Ascending aorta (tissue), 2 donors: ENCODE measurements at places on chromosomes 3 and 15. TPM values are rescaled to one million over a fixed set of nuclear protein-coding genes. Genes with fewer than 3 reads are reported as not detected.

GRCh38 chr15:74257105-74257504, 21.0 kb downstream of the CCDC33 start:
- no peak for DNase-seq

DNA sequence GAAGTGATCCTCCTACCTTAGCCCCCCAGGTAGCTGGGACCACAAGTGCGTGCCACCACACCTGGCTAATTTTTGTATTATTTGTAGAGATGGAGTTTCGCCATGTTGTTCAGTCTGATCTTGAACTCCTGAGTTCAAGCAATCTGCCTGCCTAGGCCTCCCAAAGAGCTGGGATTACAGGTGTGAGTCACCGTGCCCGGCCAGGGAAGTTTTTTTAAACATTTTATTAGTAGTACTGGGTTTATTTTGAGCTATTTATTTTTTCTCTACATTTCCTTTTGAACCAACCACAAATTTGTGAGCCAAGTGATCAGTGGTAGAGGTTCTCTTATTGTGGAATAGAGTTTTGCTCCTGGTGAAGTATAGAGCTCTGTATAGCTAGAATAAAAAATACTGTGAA, 33.7 kb downstream of the ARMC8 start:
- DNase-seq = no peak

DNA sequence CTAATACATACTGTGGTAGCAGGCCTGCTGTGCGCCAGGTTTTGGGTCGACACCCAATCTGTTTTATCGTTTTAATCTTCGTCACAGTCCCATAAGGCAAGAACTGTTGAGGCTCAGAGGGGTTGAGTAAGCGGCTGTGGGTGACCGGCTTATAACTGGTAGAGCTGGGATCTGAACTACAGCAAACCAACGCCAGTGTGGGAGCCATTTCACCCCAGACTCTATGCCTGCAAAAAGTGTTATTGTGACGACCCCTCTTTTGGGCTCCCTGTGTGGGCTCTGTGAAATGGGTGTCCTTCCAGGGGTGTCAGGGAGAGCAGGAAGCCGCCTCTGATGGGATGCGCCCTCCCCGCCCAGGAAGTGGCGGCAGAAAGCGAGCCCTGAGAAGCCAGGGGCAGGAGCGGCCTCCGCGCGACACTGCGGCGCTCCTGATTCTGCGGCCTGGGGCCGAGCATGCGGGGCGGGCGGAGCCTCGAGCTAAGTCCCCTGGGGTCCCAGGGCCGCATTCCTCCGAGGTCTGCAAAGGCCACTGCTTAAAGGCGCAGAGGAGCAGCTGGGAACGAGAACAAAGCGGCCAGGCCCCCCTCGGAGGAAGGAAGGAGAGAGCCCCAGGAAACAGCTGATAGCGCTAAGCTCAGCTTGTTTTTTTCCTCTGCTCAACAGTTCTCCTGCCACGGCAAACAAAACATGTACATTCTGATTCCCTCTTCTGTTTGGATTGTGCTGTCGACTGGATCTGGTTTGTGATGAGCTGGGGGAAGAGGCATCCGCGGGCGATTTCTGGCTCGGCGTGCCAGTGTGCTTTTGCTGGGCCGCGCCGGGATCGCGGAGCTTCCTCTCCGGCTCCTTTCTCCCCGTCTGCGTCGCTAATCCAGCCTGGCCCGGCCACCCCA, 33.9 kb downstream of the GRK7 start:
- DNase-seq = peak; percentile 65

GRCh38 chr15:33022629-33023028, 171.9 kb downstream of the FMN1 start:
- no peak for DNase-seq

GRCh38 chr3:40843851-40844548, 319.2 kb downstream of the ZNF621 start:
- DNase-seq = no peak

DNA sequence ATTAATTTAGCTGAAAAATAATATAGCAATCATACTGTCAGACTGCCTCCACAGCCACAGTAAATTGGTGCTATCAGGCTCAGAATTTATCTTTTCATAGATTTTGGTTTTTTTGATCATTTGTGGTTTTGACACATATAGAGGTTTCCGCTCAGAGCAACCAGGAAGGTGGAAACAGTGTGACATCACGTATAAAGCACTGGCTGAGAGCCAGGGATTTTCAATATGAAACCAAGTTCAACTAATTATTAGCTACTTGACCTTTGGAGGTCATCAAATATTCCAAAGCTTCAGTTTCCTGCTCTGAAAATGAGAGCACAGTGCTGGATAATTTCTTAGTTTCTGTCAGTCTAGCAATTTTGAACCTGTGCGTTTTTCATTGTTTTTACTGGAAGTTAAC, 433.8 kb upstream of the SUCLG2 start:
- DNase-seq = no peak

- no peak for DNase-seq
Measured at GRCh38 chr3:37701734-37702433, 159.8 kb upstream of the CTDSPL start.

DNA sequence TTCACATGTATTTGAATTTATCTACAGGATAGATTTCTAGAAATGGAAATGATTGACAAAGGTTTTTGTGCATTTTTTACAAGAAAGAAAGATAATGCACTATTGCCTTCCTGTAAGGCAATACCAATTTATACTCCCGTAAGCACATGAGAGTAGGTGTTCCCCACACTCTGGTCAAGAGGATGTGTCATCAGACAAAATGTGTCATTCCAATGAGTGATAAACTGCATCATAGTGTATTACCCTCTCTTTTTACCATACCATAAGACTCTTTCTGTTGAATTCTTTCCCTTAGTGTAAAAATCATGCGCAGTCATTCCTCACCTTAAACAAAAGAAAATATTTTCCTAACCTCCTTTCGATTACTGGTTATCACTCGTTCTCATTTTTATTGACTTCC, 251.0 kb downstream of the ROBO1 start:
- DNase-seq = no peak

DNA sequence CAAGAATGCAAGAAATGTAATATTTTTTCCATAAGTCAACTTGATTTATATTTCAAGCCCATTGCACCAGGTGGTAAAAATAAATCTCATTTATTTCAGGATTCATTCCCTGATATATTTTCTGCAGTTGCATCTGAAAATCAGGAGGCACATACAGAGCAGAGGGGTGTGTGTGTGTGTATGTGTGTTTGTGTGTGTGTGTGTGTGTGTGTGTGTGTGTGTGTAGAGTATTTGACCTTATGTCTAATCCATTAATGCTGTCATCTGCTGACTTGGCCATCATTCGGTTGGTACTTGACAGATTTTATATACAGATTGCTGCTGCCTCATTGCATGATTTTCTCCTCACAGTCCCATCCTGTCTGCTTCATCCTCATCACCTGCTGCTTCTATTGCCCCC, 118.5 kb downstream of the SERPINI1 start:
- no peak for DNase-seq

GRCh38 chr3:182651461-182651860, 141.8 kb upstream of the ATP11B start:
- no peak for DNase-seq

DNA sequence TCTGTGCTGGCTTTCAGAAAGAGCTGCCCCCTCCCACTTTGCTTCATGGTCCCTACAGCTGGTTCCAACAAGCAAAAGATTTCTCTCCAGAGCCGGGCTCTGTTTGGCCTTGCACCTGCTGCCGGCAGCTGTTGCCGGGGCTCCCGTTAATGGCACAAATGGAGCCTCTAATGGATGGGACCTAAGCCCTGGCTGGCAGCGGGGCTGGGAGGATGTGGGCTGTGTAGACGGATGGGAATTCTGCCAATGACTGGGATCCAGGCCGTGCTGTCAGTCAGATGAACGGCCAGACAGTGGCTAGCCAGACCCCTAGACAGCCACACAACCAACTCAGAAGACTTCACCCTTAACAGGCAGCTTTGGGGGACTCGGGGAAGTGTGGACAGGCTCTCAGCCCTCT, 88.0 kb downstream of the RPLP1 start:
- DNase-seq = no peak

- no peak for DNase-seq
Measured at GRCh38 chr3:44913868-44914468, 39.6 kb downstream of the TGM4 start.

DNA sequence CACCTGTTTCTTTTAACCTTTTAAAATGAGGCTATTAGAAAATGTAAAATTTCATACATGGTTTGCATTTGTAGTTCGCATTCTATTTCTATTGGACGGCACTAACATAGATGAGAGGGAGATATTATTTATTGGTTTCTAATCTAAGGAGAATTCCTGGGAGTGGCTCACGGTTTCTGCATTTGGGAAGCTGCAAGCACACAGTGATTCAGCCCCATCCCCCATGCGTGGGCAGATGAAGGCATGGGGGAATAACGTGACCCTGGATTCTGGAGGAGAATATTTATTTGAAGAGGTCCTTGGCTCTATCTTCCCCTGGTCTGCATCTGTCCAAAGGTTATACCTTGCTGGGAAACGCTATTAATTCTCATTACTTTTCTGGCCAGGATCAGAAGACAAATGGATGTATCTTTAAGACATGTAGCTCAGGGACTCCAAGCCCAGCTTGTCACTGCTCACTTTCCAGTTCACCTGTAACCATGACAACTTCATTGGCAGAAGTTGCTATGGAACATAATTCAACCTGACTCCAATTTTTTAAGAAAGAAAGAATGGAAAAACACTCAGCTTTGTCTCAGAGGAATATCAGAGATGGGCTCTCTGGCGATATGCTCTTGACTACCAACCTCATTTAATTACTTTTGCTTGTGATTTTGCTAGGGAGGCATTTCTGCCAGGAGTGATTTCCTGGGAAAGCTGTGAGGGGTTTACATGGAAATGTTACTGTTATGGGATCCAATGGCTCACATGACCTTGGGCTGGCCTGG, 27.2 kb upstream of the POMGNT2 start:
- no peak for DNase-seq

DNA sequence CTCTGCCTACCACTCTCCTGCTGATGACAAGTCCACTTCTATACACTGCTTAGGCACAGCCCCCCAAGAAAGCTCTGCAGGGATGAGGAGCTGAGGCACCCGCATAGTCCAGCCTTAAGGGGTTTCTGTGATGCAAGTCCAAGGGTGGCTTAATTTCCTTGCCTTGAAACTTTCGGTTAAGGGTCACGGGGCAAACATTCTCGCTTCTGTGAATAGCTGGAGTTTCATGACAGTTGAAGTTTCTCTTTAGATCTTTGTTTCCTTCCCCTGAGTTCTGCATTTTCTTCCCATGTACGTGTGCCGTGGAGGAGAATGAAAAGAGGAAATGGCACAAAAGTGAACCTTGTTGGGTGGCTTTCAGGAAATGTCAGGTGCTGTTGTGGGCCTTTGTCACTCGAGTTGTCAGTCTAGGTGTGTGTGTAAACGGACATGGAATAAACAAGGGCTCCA, 7.0 kb downstream of the GPR160 start:
- no peak for DNase-seq

DNA sequence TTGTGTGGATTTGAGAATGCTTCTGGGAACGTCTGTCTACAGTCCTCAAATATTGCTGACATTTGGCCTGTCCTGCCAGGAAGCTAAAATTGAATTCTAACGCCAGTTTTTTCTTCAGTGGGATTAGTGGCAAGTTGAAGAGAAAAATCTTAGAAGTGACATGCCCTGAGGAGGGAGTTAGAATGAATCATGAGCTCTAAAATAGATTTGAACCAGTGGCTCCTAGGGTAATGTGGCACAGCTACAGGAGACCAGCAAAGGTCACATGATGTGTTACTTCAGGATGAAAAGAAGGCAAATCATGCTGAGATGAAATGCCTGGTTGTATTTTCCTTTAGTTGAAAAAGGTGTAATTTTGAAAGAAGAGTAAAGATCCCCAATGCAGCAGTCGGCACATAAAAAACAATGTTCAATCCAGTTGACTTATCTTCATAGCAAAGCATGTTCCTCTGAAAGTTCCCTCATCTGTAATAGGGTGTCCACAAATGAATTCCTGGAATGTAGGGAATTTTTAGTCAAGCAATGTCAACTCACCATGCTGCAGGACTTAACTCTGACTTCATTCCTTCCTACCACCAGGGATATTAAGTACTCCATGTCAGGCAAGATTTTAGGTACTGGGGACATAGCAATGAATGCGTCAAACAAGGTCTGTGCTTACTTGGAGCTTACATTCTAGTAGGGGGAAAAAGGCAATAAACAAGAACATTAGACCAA, 171.6 kb downstream of the CADPS start:
- no peak for DNase-seq

GRCh38 chr15:57820119-57820518, 113.6 kb downstream of the POLR2M start:
- DNase-seq = no peak

- DNase-seq = no peak
Measured at GRCh38 chr3:60839246-60839645, 412.0 kb downstream of the FHIT start.

- no peak for DNase-seq
Measured at GRCh38 chr3:20842594-20843436, 656.8 kb upstream of the SGO1 start.

DNA sequence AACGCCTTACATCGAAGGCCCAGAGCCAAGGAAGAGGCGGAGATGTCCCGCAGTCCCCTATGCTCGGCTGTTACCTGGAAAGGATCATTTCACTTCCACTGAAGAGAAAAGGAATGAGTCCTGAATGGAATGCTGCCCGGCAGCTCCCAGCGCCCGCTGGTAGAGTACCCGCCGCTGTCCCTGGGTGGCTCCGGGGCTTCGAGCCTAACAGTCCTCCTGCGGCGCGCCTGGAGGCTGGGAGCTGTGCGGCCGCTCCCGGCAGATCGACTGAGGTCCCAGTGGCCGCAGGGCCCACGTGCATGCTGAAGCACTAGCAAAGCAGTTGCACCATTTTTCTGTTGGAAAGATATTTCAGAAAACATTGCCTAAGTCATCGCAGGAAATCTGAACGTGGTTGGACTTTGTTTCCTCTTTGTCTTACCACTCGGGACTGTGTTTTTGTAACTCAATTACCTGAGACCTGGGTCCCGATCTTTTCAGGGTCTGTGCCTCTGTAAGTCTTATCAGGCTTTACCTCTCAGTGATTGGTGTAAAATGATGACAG, 984 bp downstream of the RNU6-1 start:
- no peak for DNase-seq

Gene TTLL13
- total RNA-seq = not detected

Gene MCCC1
- 10.3 TPM for total RNA-seq

Gene PRRT3
- total RNA-seq = 1.1 TPM

Gene BCL2A1
- total RNA-seq = not detected

Gene ZKSCAN7
- total RNA-seq = not detected

Gene CHDH
- 0.53 TPM for total RNA-seq

Gene CPLX3
- total RNA-seq = not detected

Gene EOMES
- not detected for total RNA-seq

Gene BFSP2
- not detected for total RNA-seq

Gene AADACL2
- total RNA-seq = not detected

Gene SLC28A1
- total RNA-seq = not detected
